ENCODE measurements at places on chromosomes 1 and 21.

- DNase-seq: no peak
These were observed 29.8 kb downstream of the RCSD1 start for GRCh38 chr1:167659881-167660280.

- no peak for DNase-seq
These were observed 41.1 kb downstream of the IL6R start for GRCh38 chr1:154446292-154446691.

DNA sequence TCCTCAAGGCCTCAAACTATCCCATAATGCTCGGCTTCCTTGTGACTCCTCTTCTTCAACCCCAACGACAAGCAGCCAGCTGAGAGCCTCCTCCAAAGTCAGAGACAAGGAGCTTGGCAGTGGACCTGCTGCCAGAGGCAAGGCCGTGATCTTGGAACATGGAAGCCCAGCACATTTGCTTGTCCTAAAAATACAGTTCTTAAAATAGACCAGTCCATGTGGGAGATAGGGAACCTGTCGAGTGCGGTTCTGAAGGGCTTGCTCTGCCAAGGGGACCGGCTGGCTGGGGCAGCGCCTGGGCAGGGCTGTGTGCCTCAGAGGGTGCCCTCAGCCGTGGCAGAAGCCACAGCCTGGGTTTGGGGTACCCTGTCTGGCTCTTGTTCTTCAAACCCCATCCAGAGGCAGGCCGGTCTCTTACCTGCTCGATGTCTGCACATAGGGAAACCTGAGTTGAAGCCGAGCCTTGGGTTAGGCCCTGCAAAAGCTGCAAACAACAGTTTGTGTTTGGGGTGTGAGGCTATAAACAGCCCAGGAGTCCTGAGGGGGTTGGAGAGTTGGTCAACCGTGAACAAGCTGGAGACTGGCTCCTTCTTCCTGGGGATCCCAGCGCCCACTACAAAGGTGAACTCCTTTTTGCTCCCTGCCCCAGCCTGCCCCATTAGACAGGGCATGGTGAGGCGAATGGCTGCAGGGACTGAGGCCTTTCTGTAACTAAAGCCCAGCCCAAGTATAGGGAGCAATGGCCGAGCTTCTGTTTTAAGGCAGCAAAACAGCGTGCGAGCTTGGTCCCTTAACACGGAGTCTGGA is 228.8 kb downstream of the CAMTA1 start:
- no peak for DNase-seq

DNA sequence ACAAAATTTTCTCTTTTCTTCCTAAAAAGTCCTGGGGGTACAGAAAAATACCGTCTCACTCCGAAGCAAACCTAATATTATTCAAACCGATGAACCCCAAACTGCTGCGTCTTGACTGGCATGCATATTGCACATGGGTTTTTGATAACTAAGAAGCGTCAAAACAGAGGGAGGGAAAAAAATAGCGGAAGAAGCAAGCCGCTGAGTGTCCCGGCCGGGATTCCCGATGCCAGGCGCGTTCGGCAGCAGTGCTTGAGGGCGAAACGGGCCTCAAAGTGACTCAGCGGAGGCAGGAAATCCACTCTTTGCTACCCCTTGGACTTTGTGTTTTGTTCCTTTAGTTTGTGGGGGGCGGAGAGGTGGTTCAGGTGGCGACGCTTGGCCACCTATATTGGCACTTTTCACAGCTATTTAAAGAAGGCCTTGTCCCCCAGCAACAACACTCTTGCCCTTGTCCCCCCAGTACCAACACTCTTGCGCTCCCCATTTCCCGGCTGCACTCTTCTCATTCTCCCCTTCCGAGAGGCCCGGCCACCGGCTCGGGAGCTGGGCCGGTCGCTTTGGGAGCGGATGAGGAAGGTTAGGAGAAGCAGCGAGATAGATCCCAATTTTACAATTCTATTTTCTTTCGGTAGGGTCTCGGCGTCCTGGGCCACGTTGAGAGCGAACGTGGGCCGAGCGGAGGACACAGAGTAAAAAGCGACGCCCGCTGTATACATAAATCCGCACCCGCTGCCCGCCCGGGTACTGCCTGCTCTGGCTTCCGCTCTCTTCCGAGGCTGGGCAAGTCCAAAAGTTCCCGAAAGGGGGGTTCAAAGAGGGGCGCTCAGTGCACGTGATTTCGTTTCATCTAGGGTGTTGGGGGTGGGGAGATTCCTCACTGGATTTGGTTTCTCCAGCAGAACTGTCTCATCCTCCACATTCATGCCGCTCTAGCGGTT is 2.5 kb downstream of the LMX1A start:
- no peak for DNase-seq

DNA sequence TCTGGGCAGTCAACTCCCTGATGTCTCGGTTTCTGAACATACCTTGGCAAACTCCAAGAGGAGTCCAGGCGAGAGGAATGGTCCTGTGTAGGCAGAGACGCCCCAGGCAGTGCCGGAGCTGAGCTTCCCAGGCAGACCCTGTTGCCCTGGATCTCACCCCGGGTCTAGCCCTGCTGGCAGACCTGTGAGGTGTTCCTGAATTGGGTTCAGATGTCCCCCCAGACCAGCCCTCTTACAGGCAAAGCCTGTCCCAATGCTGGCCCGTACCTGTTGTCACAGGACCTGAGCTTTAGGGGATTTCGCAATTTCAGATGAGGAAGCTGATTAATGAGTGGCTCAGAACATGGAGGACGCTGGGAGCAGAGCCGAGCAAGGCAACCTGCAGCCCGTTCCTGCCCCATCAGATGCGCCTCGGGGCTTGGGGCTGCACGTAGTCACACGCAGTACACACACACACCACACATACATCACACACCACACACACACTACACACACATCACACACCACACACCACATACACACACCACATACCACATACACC is 38.5 kb upstream of the PDE9A start:
- peak; percentile 91 for DNase-seq

DNA sequence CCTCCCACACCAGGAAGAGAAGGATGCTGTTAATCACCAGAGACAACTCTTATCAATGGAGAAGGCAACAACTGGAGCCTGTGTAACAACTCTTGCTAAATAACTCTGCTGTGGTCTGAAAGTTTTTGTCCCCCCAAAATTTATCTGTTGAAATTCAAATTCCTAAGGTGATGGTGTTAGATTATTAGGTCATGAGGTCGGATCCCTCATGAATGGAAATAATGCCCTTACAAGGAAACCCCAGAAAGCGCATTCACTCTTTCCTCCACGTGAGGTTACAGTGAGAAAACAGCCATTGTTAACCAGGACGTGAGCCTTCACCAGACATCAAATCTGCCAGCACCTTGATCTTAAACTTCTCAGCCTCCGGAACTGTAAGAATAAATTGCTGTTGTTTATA is 141.9 kb upstream of the CXADR start:
- no peak for DNase-seq

DNA sequence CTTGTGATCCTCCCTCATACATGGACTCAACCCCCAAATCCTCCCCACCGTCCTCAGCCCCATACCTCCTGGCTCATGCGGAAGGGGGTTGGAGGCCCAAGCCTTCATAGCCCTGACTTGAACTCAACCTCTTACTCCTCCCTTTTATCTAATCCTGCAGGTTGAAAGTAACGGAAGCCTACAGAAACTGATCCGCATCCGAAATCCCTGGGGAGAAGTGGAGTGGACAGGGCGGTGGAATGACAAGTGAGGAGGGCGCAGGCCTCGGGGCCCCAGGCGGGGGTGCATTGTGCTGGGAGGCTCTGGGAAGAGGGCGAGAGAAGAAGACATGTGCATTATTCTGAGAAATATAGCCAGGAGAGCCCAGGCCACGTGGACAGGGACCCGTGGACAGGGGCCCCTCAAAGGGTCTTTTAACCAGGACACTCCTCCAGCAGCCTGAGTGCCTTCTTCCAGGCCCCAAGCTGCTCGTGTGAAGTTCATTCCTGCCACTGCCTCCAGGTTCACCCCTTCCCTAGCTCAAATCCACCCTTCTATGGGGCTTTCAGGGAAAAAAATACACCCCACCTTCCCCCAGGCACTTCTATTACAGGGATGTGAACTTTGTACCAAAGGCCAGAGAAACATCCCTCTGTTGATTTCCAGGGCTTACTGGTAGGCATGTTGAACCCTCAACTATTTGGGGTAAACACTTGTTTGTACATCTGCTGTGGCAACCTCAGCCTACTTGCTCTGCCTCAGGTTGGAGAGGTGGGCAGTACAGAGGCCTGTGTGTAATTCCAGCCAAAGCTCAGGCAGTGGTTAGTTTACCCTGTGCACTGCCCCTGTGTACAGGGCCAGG is 38.6 kb downstream of the CAPN2 start:
- DNase-seq: no peak

DNA sequence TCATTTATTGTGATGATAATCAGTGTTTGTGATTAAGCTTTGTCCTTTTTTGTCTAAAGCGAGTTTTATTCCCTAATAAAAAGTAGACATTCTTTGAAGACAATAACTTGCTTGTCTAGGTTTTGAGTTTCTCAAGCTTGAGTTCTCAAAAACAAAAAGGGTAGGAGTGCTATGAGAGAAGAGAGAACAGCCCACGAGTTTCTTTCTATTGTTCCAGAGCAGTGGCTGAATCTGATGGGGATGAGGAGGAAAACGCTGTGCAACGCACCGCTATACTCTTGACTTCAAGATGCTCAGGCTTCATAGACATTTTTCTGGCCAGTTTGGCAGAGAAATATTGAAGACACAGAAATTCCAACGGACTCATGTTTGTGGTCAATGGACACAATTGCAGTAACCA is 669.8 kb upstream of the B3GALT2 start:
- no peak for DNase-seq

DNA sequence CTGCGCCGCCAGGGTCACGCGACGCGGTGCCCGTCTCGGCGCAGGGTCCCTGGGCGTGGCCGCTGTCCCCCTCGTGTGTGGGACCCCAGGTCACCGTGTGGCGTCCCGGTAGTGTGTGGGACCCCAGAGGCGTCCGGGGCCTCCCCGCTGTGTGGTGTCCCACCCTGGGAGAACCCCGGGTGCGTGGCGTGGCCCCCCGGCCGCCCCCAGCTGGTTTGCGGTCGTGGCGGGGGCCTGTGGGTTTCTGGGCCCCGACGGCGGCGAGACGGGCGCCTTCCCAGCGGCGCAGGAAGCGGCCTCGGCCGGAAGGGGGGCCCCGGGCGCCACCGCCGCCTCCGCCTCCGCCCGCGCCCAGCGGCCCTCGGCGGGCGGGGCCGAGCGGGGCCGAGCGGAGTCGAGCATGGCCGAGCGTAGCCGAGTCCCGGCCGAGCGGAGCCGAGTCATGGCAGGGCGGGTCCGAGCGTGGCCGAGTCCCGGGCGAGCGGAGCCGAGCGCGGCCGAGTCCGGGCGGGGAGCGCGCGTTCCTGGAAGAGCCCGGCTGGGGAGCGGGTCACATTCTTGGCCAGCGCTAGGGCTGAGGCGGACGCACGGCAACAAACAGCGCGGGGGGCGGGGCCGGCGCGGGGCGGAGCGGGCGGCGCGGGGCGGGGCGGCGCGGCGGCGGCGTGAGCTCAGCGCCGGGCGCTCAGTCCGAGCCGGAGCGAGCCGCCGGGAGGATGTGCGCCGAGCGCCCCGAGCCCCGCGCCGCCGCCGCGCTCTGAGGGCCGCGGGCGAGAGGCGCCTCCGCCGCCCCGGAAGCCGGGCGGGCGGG is 568 bp upstream of the SKI start:
- peak; percentile 78 for DNase-seq

DNA sequence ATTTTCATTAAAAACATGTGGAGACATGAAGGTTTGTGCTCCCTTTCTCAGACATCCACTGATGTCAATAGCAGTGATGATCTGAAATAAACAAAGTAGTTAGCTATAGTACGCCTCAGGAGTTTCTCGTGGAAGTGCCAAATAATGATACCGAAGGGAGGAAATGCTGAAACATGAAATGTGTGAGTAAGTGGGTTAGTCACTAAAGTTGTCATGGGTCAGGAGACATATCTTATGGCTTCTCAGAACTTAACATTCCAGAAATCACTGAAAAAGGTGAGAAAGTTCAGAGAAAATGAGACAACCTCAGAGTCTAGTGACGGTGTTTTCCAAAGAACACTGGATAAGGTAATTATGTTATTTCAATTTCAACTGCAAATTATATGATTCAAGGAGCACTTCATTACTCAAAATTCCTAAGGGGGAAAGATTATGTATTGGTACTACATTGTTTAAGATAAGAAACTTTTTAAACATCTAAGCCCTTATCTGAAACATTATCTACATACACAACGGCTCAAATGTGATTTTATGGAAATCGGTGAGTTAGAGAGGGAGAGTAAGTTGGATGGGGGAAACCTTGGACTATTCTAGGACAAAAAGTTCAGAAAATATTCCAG is 20.6 kb downstream of the NIBAN1 start:
- DNase-seq: peak; percentile 89

DNA sequence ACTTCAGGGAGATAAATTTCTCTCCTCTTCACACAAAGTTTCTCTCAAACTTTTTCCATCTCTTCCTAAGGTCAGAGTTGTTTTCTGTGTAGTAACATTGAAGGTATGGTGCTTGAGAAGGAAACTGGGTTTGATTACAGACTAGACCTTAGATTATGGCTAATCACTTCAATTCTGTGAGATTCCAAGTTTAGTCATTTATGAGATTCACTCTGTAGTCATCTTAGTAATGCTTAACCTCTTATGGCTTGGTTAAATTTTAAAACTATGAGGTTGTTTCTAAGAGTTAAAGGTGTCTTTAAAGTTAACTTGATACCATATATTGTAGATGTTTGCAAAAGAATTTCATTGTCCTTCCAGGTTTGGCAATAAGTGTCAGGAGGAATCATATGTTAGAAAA is 1092.2 kb downstream of the KCNT2 start:
- no peak for DNase-seq

DNA sequence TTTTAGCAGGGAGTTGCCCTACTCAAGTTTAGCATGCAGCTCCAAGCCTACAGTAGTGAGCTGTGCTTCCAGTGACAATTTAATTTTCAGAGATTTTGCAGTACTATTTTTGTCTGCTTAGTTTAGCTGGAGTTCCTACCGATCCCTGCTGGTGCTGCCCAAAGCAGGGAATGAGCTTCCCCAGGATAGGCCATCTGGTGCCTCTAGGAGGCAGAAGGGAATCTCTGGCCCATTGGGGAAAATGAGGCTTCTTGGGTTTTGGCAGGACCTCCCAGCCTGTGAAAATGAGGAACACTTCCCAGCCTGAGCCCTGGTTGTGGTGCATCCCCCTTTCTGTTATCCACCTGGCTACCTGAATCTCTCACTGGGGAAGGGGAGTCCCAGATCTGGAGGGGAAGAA is 149.2 kb downstream of the RASAL2 start:
- no peak for DNase-seq

- DNase-seq: no peak
These were observed 1.8 kb upstream of the FABP3 start for GRCh38 chr1:31374511-31375196.

- DNase-seq: peak; percentile 54
These were observed 717.3 kb downstream of the MATN1 start for GRCh38 chr1:30005972-30006619.

DNA sequence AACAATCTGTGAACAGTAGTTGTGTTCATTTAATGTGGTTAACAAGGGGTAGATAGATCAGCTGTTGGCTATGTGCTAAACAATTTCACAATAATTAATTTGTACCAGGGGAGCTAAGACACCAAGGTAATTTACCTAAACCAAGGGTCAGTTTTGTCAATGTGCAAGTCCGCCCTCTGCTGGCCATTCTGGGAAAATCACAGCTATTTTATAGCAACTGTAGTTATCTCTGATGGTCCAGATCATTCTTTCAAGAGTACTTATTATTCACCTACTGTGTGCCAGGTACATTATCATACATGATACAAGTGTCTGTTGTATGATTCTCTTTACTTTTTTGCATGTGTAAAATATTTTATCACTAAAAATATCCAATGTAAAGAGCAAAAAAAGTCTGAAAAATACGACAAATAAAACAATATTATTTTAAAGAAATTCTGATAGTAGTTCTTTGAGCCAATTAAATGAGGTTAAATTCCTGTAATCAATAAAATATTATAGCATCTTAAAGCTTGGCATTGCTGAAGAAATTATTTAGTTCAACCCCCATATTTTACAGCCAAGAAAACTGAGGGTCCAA is 312.3 kb upstream of the FAM78B start:
- DNase-seq: no peak

Measured in epithelial cell of prostate (primary cell).